ENCODE measurements at places on chromosomes 13 and 19.

DNA sequence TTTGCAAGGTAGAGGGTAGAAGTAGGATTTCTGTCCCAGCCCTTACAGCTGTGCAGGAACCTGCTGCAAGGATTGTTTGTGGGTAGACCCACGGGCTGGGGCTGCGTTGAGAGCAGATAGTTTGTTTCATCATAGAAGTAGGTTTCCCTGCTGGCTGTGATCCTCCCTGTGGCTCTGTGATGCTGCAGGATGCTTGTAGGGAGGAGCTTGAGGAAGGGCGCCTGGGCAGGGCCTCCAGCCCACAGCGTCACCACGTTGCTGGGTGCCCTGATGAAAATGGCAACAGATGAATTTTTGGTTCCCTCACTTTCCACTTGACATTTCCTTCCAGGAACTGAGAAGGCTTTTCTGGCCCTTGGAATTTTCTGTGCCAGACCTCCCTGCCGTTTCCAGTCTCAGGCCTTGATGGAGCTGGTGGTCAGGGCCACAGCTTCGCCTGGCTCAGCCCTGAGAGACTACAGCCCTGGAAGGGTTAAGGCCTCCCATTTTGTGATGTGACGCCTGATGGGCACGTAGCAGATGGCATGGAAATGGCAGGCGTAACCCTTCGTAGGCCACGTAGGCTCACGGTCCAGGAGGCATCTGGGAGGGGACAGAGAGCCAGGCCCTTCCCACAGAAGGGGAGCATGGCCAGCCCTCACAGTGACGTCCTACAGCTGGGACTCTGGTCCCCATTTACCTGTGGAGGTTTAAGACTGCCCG lies 42.2 kb downstream of the GATAD2A start:
- no peak for DNase-seq

DNA sequence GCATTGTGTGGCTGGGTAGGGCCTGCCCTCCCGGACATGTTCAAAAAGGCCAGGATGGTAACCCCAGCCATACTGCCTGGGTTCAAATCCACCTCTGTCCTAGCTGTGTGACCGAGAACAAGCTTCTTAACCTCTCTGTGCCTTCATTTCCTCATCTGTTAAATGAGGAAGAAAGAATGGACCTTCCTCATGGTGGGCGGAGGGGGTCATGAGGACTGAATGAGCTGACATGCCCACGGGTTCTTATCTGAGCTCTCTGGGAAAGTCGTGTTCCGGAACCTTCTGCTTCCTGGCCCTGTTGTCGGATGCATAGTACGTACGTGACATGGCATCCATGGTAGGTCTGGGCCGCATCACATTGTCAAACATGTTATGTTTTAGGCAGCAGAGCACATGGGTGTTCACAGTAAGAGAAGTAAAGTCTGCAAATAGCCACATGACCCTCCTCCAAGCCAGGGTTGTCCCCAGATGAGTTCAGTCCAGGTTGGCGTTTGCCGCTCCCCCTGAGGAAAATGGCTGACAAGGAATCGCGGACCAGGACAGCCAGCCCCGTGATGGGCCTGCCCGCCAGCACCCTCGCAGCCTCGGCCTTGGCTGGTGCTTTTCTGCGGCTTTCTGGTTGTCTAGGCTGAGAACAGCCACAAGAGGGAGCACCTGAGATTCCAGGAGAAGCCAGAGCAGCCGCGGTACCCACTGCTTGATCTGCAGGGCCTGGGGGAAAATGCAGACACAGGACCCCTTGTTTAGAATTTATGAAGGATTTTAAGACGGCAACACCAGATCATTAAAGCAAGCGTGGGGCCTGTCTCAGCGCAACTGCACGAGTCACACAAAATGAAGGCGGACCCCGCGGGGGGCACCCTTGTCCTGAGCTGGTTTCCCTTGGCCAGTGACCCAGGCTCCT lies 2.4 kb upstream of the NTN5 start:
- DNase-seq = peak; percentile 54

- DNase-seq = no peak
These were observed 90.2 kb downstream of the SPACA7 start for GRCh38 chr13:112466132-112467058.

DNA sequence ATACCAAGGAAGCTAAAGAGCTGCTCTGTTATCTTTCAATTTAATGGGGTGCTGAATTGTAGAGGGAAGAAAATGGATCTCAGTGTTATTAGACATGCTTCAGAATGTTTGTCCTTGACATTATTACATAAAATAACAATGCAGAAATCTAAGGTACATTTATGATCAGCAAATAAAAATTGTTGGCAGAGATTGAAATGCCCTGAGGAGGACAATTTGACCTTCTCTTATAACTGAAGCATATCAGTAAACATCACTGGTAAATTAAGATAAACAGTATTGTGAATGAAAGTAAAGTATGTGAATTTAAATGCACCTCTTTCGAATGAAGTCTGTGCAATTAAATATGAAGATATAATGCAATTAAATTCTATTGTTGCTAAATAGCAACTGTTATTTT lies 1362.1 kb upstream of the ATXN8OS start:
- DNase-seq = no peak

DNA sequence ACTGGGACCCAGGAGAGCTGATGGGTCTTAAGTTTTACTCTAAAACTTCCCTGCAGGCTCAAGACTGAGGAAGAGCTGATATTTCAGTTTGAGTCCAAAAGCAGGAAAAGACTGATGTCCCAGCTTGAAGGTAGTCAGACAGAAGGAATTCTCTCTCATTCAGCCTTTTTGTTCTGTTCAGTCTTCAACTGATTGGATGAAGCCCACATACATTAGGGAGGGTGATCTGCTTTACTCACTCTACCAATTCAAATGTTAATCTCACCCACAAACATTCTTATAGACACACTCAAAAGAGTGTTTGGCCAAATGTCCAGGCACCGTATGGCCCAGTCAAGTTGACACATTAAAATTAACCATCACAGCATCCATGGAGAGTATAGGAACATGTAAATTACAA lies 173.5 kb downstream of the KCNRG start:
- no peak for DNase-seq

- no peak for DNase-seq
These were observed 24.6 kb upstream of the SEMA6B start for GRCh38 chr19:4583961-4584669.

- no peak for DNase-seq
These were observed at the start of gene CFAP97D2 for GRCh38 chr13:114179087-114179658. CFAP97D2 (plus strand) TSS chr13:114179257; CDS start chr13:114179331, 74 bp downstream.

DNA sequence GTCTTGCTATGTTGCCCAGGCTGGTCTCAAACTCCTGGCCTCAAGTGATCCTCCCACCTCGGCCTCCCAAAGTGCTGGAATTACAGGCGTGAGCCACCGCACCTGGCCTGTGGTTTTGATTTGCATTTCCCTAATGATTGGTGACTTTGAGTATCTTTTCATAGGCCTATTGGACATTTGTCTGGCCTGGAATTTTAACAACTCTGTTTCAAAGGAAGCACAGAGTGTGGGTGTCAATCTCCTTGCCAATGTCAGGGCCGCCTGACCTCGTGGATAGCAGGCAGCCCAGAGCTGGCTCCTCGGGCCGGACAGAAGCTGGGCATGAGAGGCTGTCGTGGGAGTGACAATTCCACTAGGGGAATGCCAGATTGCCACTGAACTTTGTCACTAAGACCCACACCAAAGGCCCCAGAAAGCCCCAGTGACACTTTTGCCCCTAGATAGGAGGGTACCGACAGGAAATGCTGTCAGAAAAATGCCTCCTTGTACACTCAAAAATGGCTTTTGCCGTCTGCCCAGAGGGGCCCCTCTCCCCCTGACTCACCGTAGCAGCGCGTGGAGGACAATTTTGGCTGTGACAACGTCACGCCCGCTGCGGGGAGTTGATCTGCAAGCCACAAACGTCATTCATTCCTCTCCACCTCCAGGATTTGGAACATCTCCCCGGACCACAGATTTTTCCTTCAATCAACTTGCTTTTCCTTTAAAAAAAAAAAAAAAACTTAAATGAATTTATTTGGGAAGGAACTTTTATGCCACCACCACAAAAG lies 11.7 kb upstream of the ADGRE5 start:
- DNase-seq = peak; percentile 81

GRCh38 chr19:44050740-44051649 lies 841 bp upstream of the ZNF223 start:
- no peak for DNase-seq

DNA sequence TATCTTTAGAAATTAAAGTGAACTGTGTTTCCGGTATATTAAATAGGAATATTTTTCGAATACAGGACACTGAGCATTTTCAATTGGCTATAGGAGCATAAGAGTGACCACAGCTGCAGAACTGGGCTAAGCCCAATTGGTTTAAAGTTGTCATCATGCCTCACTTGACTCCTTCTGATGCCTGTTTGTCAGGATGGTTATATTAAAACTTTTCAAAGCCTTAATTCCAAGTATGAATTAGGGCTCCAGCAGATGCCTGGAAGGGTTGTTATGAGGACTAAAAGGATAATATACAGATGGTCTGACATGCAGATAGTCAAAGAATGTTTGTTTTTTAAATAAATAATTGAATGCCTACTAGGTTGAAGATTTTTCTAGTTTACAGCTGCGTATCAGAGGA lies 100.0 kb downstream of the LMO7 start:
- no peak for DNase-seq

DNA sequence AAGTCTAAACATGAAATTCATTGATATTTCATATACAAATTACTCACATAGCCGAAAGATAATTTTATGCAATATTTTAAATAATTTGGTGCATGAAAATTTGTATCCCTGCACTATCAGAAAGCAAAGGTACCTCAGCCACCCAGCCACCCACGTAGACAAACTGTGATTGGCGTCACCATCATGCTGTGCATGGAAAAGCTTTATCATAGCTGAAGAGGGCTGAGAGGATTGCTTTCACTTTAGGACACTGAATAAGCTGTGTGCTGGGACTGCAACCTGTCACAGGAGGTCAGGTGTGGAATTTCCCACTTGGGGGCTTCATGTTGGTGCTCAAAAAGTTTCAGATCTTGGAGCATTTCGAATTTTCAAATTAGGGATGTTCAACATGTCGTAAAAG lies 96.3 kb downstream of the MYCBP2 start:
- no peak for DNase-seq

GRCh38 chr19:29953352-29954247 lies 11.6 kb downstream of the URI1 start:
- DNase-seq = no peak

GRCh38 chr13:48770372-48770771 lies 116.6 kb downstream of the CYSLTR2 start:
- DNase-seq = no peak

DNA sequence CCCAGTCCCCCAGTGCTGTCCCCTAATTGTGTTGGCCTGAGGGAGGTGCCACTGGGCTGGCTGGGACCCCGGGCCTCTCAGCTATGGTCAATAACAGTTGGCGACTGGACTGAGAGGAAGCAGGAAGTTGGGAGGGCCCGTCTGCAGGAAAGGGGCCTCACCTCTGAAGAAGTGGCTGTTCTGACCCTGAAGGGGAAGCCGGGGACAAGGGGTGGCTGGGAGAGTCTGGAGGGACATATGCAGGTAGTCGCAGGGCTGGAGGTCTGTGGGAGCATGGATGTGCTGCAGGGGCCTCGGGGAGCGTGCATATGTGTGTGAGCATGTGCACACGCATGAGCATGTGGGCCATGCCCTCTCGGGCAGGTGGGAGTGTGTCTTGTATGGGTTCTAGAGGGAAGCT lies 5.9 kb downstream of the PKN1 start:
- DNase-seq = no peak

- no peak for DNase-seq
These were observed 2.2 kb upstream of the USPL1 start for GRCh38 chr13:30615481-30615865.

- DNase-seq = no peak
These were observed 664 bp downstream of the IRF3 start for GRCh38 chr19:49665036-49665350.

- DNase-seq = no peak
These were observed 930.0 kb upstream of the SLITRK6 start for GRCh38 chr13:86729206-86729605.

DNA sequence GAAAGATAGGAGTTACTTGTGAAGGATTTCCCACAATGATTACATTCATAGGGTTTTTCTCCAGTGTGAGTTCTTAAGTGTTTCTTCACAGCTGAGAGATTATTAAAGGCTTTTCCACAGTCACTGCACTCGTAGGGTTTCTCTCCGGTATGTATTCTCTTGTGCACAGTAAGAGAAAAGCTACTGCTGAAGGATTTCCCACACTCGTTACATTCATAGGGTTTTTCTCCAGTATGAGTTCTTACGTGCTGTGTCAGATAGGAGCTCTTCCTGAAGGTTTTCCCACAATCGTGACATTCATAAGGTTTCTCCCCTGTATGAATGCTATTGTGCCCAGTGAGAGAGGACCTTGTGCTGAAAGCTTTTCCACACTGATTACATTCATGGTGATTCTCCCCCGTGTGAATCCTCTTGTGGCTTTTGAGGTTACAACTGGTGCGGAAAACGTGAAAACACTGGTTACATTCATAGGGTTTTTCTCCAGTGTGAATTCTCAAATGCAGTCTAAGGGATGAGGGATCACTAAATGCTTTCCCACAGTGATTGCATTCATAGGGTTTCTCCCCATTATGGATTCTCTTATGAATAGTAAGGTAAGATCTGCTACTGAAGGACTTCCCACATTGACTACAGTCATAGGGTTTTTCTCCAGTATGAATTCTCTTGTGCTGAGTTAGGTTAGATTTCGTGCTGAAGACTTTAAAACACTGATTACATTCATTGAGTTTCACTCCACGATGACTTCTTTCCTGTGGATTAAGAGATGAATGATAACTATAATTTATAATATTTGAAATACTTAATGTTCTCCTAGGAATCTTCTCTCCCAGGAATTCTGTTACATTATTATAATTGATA lies 20.6 kb downstream of the ZNF558 start:
- no peak for DNase-seq

- no peak for DNase-seq
These were observed 13.2 kb downstream of the FREM2 start for GRCh38 chr13:38700051-38700450.

GRCh38 chr13:51637852-51638215 lies 53.6 kb downstream of the WDFY2 start:
- no peak for DNase-seq

DNA sequence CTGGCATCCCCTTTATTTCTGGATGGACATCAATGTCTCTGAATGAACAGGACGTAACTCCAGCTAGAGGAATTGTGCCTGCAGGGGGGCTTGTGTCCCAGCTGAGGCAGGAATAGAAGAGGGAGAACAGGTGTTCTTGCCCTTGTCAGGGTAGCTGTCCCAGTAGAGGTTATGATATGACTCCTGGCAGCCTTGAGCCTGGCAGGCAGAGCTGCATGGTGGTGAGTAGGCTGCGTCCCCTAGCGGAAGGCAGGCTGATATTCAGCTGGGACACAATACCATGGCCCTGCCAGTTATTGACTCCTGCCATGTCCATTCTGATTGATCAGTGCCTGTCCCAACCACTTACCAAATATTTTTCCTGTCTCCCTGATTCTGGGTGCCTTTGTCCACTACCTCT lies 197.2 kb downstream of the RAP2A start:
- no peak for DNase-seq
